ENCODE measurements at places on chromosomes 4 and X. TPM values are rescaled to one million over a fixed set of nuclear protein-coding genes. Genes with fewer than 3 reads are reported as not detected.

Gene ARR3
- not detected for total RNA-seq

Gene VCX
- total RNA-seq = not detected

Gene RASGEF1B
- 52.3 TPM for total RNA-seq

Gene RGN
- total RNA-seq = 6.9 TPM

Gene S100P
- 0.31 TPM for total RNA-seq

Gene DRD5
- 0.63 TPM for total RNA-seq

Gene PCGF3
- 100 TPM for total RNA-seq
